Uterus (tissue), 4 donors: ENCODE measurements at places on chromosomes 2 and 18. TPM values are rescaled to one million over a fixed set of nuclear protein-coding genes. Genes with fewer than 3 reads are reported as not detected.
A peak's percentile ranks its signal among the peaks of the same experiment; 100 is the strongest.

DNA sequence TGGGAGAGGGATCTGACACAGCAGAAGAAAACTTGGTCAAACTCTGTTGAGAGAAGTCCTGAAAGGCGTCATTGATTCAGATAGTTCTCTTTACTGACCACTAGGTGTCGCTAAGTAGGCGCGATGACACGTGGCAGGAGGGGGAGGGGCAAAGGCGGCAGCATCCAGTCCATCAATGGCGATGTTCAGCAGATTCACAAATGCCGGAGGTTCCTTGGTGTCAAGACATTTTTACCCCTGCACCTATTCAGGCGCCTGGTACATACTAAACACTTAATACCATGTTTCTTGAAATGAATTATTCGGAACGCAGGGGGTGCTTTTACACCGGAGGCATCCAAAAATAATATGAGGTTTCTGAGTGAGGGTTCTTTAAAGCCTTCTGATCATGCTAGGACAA, 3.0 kb upstream of the PLEK start:
- no peaks in the 10 kb centered on the region for H3K36me3 ChIP-seq
- no peaks in the 10 kb centered on the region for H3K27me3 ChIP-seq
- no peak overlapping the region for H3K4me3 ChIP-seq
- peak; percentile 54 for DNase-seq
- H3K27ac ChIP-seq: no peak overlapping the region

- no peak for DNase-seq
- H3K4me1 ChIP-seq: no peaks in the 10 kb centered on the region
- no peak overlapping the region for H3K4me3 ChIP-seq
- H3K27me3 ChIP-seq: no peaks in the 10 kb centered on the region
- no peaks in the 10 kb centered on the region for H3K36me3 ChIP-seq
These were observed 156.2 kb downstream of the CCDC148 start for GRCh38 chr2:158300394-158300793.

- H3K4me1 ChIP-seq: no peaks in the 10 kb centered on the region
- DNase-seq: no peak
- no peak overlapping the region for H3K27ac ChIP-seq
- no peaks in the 10 kb centered on the region for H3K36me3 ChIP-seq
- H3K27me3 ChIP-seq: no peaks in the 10 kb centered on the region
These were observed 41.8 kb downstream of the CERKL start for GRCh38 chr2:181614874-181615638.

DNA sequence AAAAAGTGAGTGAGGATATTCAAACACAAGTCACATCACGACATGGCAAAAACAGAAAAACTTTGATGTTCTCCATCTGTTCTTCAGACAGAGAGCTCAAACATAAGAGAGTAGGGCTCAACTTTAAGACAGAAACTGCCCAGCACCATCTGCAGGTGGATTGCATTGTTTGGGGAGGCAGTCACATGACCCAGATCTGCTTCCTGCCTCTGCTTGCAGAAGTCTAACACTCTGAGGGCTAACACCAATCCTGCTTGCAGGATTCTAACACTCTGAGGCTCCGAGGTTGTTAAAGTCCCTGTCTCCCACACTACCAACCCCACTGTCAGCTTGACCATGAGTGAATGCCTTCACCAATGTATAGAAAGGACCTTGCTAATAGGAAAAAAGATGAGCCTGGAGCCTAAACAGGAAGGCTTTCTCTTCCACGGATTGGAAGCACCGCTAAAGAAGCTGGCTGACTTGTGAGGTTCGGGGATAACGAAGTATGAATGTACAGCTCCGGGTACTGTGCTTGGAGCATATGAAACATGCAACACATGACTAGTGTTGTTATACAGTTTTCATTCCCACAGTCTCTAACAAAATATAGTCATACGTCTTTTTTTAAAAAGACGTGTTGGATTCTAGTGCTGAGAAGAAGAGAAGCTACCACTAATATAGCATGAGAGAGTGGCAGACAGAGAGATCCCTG, 176.6 kb upstream of the CREB1 start:
- no peak overlapping the region for H3K4me3 ChIP-seq
- H3K27me3 ChIP-seq: no peaks in the 10 kb centered on the region
- no peak for DNase-seq

DNA sequence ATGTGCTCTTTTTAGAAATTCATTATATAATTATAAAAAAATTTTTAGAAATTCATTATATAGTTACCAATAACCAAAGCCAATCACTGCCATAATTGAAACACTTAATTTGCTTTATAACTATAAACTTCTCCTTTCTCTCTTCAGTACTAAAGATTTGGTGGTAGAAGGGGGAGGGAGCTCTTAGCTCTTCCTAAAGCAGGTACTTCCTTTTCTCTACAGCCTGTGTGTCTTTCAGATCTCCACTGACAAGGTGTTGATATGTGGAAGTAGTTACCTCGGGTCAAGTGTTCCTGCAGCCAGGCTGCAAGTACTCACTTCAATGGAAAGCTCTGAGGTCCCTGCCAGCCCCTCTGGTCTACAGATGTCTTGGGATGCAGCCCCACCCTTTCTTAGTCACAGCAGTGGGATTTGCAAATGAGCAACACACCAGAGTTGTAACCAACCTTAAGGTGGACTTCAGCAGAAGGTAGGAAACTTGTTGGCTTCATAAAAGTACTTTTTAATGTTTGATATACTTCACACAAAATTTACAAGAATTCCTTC, 690.0 kb downstream of the ARHGAP15 start:
- H3K27me3 ChIP-seq: no peaks in the 10 kb centered on the region
- H3K4me3 ChIP-seq: no peak overlapping the region
- no peaks in the 10 kb centered on the region for H3K36me3 ChIP-seq
- no peak for DNase-seq
- no peak overlapping the region for H3K27ac ChIP-seq

GRCh38 chr2:23918837-23919489, 8.0 kb downstream of the ATAD2B start:
- no peaks in the 10 kb centered on the region for H3K4me1 ChIP-seq
- H3K27ac ChIP-seq: no peak overlapping the region
- no peaks in the 10 kb centered on the region for H3K27me3 ChIP-seq
- H3K4me3 ChIP-seq: no peak overlapping the region

DNA sequence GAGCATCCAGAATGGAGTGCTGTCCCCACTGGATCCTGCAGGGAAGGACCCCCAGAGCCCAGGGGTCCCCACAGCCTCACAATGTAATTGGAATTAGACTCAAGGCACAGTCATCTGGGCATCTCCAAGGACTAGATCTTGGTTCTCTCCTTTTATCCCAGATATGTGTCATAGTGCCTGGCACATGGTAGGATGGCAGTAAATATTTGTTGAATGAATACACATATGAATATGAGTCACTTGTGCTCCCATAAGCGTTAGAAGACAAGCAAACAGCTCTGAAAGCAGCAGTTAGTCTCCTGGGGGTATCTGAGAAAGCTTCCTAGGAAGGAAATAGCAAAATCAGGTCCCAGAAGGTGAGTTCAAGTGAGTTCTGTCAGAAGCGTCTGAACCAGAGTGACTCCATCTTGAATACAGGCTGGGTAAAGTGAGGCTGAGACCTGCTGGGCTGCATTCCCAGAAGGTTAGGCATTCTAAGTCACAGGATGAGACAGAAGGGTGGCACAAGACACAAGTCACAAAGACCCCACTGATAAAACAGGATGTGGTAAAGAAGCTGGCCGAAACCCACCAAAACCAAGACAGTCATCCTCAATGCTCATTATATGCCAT, 234.1 kb upstream of the ID2 start:
- no peaks in the 10 kb centered on the region for H3K36me3 ChIP-seq
- no peak for DNase-seq
- H3K27ac ChIP-seq: no peak overlapping the region
- H3K4me3 ChIP-seq: no peak overlapping the region

GRCh38 chr18:3874581-3874980, 424.6 kb downstream of the TGIF1 start:
- H3K27me3 ChIP-seq: no peaks in the 10 kb centered on the region
- H3K36me3 ChIP-seq: no peaks in the 10 kb centered on the region
- H3K27ac ChIP-seq: no peak overlapping the region
- no peak overlapping the region for H3K4me3 ChIP-seq
- H3K4me1 ChIP-seq: no peaks in the 10 kb centered on the region

Gene PSMA8
- total RNA-seq: not detected

Gene SERPINB12
- total RNA-seq: not detected

DNA sequence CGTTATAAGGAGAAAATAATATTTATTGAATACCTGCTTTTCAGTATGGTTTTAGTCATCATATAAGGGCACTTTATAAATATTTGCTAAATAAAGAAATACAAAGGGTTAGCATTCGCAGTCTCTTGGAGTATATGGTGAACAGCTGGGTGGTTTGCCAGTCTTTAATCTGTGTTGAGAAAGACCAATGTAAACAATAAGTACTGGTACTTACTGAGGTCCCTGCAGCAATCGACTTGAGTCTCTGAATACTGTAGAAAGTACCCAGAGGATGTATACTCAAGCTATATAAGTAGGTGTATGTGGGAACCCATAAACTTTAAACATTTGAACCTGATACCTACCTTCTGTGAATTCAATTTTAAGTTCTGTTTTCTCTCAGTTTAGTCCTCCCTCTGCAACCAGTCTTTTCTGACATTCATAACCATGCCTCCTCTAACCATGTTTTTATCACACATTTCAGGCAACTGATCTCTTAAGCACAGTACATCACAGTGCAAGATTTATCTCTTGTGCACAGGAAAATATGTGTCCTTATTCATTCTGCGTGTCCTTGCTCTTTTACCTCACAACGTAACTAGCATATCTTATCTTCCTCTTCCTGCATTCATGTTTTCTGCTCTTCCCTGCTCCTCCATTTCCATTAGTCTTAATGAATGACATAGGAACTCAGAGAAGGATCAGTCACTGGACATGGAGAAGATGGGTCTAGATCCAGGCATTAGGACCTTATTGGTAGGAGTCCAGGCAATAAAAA, 21.7 kb downstream of the C18orf63 start:
- H3K27ac ChIP-seq: no peak overlapping the region
- H3K4me1 ChIP-seq: no peaks in the 10 kb centered on the region
- H3K27me3 ChIP-seq: no peaks in the 10 kb centered on the region
- no peaks in the 10 kb centered on the region for H3K36me3 ChIP-seq

DNA sequence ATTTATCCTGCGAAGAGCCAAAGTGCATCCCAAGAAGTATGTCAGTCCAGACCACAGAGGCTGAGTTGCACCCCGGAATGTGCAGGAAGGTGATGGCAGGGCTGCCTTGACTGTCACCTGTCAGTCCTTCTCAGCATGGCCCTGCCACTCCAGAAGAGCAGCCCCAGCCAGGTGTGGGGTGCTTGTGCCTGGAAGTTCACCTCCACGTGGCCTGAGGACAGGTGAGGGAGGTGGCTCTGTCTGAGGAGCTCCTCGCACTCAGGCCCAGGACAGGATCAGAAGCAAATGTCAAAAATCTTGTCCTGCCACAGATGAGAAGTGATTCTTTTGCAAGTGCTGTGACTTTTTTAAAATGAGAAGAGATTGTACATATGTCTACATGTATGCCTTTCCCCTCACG, 31.4 kb upstream of the B3GNT7 start:
- H3K36me3 ChIP-seq: no peaks in the 10 kb centered on the region
- H3K27me3 ChIP-seq: no peaks in the 10 kb centered on the region
- no peaks in the 10 kb centered on the region for H3K4me1 ChIP-seq
- no peak overlapping the region for H3K27ac ChIP-seq
- no peak overlapping the region for H3K4me3 ChIP-seq
- no peak for DNase-seq

DNA sequence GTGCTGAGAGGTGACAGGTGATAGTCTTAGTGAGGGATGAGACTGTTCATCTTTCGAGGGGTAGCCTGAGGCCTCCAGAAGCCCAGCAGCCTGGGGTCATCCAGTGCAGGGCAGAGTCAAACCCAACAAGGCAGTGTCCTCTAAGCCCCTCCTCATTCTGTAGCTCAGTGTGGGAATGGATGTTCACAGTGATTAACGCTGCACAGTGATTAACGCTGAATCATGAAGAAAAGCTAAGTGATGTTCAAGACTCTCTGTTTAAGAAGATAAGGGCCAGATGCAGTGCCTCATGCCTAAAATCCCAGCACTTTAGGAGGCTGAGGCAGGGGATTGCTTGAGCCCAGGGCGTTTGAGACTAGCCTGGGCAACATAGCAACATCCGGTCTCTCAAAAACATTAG, 56.3 kb upstream of the LAPTM4A start:
- no peak overlapping the region for H3K27ac ChIP-seq
- DNase-seq: no peak

GRCh38 chr2:165161510-165161909, 42.3 kb downstream of the SCN3A start:
- no peaks in the 10 kb centered on the region for H3K27me3 ChIP-seq
- no peak overlapping the region for H3K27ac ChIP-seq
- H3K4me1 ChIP-seq: no peaks in the 10 kb centered on the region
- no peaks in the 10 kb centered on the region for H3K36me3 ChIP-seq

Gene MZT2B
- 279 TPM for total RNA-seq

DNA sequence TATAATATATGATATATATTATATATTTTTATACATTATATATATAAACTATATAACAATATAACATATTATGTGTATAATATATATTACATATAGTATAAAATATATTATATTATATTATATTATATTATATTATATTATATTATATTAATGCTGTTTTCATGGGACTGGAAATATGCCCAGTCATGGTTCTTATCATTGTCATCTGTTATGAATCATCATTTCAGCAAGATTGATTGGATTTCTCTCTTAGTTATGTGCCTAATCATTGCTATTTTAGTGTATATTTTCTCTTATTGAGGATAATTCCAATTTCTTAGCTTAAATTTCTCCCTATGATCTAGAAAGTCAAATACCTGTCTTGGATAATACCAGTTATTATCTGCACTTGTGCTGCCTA, 617.8 kb downstream of the TRIB2 start:
- H3K27ac ChIP-seq: no peak overlapping the region
- no peak for DNase-seq
- H3K4me1 ChIP-seq: no peaks in the 10 kb centered on the region
- H3K36me3 ChIP-seq: no peaks in the 10 kb centered on the region
- no peaks in the 10 kb centered on the region for H3K27me3 ChIP-seq

DNA sequence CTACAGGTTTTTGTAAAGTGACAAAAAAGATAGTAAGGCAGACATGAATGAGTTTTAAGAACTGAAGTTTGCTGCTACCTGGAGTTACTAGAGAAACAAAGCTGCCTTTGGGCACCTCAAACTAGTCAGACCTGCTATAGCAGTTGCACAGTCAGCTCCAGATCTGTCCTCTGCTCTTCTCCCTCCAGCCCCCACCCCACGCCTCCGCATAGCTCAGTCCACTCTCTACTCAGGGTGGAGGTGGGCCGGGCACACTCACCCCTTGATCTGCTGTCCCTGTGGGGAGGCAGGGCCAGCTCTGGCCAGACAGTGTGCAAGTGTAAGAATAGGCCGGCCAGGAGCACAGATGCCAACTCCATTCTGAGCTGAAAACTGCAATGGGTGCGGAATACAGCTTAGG, 4.1 kb downstream of the SERTAD2 start:
- peaks cover 7% of the 10 kb centered on the region for H3K4me1 ChIP-seq
- no peaks in the 10 kb centered on the region for H3K36me3 ChIP-seq
- no peak for DNase-seq
